ENCODE measurements at places on chromosomes 3 and 15. TPM values are rescaled to one million over a fixed set of nuclear protein-coding genes. Genes with fewer than 3 reads are reported as not detected.

NR2F2 gene
- total RNA-seq: 19.8 TPM

KBTBD13 gene
- total RNA-seq: 0.13 TPM

ZNF385D gene
- 0.40 TPM for total RNA-seq

GOLGA8G gene
- not detected for total RNA-seq

PTX3 gene
- total RNA-seq: 417 TPM
